Activated T-cell treated with anti-CD3 and anti-CD28 coated beads for 1 hour (primary cell): ENCODE measurements at places on chromosomes 3 and 15.

DNA sequence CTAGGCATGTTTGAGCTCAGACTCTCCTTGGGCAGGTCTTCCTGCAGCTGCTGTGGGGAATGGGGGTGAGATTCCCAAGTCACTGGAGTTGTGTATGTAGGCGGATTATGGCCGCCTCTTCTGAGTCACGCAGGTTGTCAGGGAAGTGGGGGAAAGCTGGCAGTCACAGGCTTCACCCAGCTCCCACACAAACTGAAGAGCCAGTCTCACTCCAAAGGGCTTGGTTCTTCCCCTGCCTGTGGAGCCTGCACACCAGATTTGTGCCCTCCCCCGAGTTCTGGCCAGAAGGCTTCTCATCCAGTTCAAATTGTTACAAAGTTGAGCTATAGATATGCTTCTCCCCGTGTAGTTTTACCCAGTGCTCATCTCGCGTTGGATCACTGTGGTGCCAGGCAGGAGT, 53.5 kb downstream of the CPNE4 start:
- DNase-seq = no peak

GRCh38 chr15:59174151-59174834, 32.4 kb upstream of the LDHAL6B start:
- no peak for DNase-seq

DNA sequence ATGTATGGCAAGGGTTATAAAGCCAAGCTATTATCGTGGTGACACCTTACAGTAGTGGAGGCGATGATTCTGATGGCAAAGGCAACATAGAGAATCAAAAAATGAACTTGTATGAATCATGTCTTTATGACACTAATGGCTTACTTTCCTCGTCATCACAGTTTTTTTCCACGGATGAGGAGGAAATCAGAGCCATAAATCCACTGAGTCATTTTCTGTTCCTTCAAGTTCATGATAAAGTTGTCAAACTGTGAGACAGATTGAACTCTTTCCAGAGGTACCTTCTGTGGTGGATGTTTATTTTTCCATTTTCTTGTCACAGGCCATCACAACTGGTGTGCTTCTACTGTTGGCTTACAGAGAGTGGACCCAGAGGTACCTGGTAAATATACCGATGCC, 8.5 kb downstream of the TMEM212 start:
- no peak for DNase-seq

- DNase-seq = no peak
Measured at GRCh38 chr3:29525254-29525881, 244.5 kb downstream of the RBMS3 start.

DNA sequence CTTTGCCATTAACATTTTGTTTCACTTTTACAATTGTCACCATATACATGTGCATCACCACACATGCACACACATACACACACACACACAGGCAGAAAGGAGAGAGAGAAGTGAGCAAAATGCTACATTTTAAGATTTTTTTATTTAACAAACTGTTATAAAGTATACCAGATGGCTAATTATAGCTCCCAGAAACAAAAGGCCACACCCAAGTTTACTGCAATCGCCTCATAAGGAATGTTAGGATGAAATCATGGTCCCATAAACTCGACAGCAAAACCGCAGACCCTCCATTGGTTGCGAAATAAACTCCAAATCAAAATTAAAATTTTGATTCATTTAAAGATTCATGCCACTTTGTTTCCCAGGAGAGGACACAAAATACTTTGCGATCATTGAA, 16.1 kb upstream of the C15orf61 start:
- DNase-seq = no peak

DNA sequence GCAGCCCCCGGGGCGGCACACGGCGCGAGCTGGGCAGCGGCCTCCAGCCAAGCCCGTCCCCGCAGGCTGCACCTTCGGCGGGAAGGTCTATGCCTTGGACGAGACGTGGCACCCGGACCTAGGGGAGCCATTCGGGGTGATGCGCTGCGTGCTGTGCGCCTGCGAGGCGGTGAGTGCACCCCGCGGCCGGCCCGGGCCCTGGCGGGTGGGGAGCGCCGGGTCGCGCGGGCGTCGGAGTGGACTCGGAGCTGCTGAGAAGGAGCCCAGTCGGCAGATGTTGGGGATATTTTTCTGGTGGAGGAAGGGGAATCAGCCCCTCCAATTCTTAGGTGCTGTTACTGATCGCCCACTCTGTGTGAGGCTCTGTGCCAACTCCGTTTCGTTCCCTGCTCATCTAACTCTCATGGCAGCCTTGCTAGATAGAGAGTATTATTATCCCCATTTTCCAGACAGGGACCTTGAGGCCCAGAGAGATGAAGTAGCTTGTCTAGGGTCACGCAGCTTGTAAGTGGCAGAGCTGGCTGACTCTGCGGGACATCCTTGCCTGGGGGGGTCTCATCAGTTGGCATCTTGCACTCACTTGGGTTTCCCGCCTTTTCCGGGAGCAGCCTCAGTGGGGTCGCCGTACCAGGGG, 890 bp downstream of the CHRD start:
- DNase-seq = no peak

GRCh38 chr3:105496343-105496742, 129.6 kb downstream of the ALCAM start:
- no peak for DNase-seq

DNA sequence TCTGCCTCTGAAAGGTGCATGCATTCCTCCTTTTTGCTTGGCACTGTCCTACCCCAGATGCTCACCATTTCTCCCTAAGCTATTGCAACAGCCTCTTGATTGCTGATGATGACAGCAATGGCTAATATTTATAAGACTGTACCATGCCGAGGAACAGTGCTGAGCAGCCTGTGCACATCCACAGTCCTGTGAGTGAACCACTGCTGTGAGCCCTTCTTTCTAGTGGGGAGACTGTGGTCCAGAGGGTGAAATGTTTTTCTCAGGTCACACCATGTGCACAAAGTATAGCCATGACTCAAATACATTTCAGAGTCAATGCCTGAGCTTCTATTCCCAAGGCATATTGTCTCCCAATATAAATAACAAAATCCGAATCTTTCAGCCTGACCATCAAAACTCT, 231.2 kb upstream of the LRTM1 start:
- no peak for DNase-seq

DNA sequence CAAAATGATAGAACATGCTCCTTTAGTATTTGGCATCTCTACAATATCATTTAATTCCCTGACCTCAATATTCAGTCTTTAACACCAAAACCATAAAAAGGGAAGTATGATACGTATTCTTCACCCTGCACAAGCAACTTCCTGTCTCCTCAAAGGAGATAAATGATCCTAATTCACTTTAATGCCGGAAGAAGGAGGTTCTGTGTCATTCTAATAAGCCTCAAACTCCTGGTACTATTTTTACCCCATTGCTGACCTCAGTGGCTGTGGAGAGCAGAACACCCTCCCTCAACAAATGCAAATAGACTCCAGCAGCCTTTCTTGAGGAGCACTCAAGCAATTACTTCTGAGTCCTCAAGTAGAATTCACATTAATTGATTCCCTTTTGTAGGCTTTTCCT, 173.3 kb downstream of the TMEM108 start:
- DNase-seq = no peak

DNA sequence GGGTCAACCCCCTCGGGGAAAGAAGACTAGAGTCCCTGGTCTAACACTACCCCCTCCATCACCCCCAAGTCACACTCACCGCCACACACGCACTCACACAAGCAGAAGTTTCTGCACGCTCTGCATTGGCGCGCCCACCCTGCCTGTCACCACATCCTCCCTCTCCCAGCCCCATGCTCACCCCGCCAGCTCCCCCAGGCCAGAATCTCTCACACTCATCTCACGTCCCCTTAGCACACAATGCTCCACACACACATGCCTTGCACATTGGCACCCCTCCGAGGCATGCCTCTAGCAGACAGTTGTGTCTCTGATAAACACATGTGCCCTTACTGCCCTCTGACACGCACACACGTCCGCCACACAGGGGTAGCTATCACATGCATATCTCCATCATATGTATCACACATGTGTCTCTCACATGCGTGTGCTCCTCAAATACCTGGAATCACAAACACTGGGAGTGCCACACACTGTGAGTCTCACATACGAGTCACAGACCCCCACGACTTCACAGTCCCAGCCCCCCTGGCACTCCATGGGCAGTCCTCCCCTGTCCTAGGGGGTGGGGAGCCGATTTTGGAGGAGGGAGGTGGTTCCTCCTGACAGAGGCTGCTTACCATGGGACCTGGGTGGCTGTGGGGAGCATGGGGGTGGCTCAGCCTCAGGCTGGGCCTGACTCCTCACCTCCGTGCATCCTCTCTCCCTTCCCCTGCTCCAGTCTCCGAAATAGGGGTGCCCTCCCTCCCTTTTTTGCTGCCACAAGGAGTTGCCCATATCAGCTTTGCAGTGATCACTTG, 898 bp downstream of the FBLN2 start:
- no peak for DNase-seq

GRCh38 chr3:52039846-52040245, 16.5 kb downstream of the DUSP7 start:
- DNase-seq = no peak

DNA sequence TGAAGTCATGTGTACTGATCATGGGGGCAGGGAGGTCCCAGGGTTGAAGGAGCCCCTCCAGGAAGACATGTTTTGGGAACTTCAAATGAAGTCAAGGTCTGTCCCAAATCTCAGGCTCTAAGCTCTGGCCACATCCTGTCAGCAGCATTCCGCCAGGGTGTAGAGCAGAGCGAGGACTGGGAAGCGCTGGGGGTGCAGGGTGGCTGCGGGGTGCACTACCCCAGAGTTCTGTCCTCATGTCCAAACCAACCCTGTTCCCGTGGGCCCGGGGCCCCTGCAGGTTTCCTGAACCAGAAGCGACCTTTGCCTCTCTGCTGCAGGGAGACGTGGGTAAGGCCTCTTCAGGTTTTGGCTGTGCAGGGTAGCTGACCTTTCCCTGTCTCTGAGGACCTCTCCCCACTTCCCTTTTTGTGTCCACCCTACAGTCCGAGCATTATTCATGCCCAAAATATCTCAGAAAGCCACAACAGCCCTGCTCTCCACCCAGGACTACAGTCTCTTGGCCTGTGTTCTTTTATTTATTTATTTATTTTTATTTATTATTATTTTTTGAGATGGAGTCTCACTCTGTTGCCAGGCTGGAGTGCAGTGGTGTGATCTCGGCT, 26.6 kb upstream of the FLNB start:
- DNase-seq = no peak

DNA sequence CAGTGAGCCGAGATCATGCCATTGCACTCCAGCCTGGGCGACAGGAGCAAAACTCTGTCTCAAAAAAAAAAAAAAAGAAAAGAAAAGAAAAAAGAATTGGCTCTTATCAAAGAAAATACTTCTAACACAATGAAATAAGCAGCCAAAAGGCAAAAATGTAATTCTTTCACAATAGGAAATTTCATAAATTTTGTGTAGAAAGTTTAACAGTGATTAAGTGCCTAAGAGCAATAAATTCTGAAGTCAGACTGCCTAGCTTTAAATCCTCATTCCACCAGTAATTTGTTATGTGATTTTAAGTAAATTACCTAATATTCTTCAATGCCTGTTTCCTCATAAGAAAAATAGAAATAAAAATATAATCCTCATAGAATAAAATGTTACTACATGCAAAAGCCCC, 24.6 kb downstream of the HLTF start:
- no peak for DNase-seq

DNA sequence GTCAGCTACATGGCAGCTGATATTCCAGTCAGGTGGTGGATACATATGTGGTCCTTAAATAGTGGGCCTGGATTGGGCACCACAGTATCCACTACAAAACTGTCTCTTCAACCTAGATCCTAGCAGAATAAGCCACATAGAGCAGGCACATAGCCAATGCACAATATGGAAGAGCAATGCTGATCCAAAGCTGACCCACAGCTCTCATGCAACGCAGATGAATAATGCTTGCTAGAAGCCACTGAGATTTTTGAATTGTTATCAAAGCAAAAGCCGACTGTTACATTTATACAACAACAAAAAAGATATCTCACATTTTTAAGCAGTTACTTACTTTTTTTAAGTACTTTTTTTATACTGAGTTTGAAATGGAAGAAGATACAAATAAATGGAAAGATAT, 11.2 kb downstream of the CNTN3 start:
- no peak for DNase-seq

DNA sequence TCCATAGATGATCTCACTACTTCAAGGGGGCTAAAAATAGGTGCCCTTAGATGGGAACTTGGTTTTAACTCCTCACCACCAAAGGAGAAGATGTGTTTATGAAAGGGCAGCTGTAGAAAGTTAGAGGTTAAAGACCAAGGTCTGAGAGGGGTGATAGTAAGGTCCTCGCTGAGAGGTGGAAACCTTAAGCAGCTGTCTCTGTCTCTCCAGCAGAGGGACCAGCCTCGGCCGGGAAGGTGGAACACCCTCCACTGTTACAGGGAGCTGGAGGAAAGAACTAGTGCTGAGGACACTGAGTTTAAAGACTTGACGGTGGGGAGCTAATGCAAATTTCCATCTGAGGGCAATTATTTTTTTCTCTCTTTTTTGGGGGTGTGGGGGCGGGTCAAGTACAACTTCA, 8.9 kb upstream of the RLBP1 start:
- DNase-seq = no peak

DNA sequence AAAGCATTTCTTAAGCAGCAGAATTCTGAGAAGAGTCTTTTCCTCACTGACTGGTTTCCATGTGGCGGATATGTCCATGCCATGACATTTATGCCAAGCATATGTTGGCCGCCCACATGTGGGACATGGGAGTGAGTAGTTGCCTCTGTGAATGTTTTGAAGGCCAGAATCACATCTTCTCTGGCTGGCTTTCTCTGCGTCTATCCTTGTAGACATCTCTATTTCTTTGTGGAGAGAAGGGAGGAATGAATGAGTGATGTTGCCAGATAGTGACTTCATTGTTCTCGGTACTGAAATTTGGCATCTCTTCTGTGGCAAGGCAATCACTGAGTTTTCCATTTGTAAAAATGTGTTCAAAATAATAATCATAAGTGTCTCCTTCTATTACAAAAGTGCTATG, 316.0 kb downstream of the CLSTN2 start:
- no peak for DNase-seq

DNA sequence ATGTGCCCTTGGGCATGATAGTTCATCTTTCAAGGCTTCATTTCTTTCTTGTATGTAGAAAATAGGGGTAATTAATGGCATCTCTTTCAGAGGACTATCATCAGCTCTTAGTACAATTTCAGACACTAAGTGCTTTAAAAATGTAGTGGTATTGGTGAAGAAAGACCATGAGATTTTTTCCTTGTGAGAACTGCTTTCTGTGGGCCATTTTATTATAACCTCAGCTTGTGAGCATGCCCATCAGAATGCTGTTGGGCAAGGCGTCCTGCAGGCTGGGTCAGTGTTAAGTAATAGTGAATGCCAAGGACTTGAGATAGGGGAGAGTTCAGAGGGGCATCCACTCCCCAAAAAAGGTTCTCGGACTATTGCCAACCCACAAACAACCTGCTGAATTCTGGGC, 187.9 kb downstream of the GHSR start:
- no peak for DNase-seq

DNA sequence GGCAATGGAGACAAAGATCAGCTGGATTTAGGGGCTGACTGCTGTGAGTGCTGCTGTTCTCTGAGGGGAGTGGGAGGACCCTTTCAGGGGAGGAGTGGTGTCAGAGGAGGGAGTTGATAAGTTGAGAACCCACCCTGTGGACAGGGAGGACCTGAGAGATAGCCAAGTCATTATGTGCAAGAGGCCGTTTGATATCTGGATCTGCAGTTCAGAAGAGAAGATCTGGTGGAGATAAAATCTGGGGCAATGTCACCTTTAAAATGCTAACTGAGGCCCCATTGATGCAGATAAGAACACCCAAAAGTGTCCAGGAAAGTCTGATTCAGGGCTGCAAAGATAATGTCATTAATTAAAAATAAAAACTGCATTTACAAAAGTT, 256.1 kb upstream of the HES1 start:
- DNase-seq = no peak

- no peak for DNase-seq
Measured at GRCh38 chr15:58115692-58116091, 22.5 kb upstream of the AQP9 start.
